Fibroblast of skin of scalp (primary cell): ENCODE measurements at places on chromosomes 11 and 22.

DNA sequence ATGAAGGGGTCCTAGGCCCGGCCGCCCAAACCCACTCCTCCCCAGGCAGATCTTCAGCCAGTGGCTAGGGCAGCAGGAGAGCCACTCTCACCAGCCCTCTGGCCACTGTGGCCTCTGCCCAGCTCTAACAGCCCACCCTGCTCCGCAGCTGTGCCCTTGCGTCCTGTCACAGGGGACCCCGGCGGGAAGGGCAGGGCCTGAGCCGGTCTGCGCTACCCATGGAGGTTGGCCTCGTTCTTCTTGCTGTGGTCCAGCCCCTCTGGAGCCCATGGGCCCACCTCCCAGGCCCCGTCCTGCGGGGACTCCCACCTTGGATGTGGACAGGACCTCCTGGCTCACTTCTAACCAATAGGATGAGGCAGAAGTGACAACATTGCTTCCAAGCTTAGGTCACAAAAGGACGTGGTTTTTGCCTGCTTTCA lies 38.3 kb upstream of the TH start:
- DNase-seq, result no peak

DNA sequence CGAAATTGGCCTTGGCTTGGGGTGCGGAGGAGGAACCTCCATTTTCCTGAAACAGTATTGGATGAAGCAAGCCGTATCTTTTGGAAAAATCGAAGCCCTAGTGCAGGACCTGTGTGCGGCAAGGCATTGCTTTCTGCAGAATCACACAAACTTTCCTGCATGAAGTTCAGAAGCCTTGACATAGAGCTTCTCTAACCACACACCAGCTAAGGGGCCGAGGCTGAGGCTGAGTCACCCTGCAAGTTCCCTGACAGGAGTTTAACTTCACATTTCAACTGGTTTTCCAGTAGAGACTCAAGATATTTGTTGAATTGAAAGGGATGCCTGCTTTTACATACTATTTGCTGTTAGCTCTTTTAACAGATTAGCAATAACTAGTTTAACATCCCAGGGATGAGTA lies 67.8 kb downstream of the TCF20 start:
- peak; percentile 18 for DNase-seq

- no peak for DNase-seq
Measured at GRCh38 chr11:36390963-36391471, 94.9 kb downstream of the PRR5L start.

DNA sequence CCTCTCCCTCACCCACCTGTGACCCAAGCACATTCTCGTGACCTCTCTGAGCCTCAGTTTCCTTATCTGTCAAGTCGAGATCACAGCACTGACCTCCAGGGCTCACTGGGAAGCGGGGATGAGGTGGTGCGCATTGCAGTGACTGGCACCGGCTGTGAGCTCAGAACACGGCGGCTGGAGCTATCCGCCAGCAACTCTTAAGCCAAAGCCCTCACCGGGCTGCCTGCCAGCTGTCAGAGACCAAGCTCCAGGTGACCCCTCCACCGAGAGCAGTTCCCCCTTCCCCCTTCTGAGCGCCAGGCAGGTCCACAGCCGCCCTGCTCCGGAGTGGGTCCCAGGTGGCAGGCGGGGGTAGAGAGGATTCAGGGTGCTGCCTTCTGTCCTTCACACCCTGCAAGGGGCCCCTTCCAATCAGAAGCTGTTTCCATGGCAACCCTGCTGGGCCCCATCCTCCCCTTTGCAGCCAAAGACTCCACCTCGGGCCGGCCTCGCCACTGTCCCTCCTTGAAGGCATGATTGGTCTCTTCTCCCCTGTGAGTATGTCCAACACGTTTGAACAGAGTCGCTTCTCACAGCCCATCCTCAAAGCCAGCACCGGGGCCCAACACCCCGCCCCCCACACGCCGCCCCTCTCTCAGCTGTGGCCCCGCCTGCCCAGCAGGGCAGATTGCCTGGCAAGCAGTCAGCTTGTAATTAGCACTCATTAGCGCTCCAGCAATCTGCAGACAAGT lies 98.7 kb downstream of the WNT7B start:
- no peak for DNase-seq

DNA sequence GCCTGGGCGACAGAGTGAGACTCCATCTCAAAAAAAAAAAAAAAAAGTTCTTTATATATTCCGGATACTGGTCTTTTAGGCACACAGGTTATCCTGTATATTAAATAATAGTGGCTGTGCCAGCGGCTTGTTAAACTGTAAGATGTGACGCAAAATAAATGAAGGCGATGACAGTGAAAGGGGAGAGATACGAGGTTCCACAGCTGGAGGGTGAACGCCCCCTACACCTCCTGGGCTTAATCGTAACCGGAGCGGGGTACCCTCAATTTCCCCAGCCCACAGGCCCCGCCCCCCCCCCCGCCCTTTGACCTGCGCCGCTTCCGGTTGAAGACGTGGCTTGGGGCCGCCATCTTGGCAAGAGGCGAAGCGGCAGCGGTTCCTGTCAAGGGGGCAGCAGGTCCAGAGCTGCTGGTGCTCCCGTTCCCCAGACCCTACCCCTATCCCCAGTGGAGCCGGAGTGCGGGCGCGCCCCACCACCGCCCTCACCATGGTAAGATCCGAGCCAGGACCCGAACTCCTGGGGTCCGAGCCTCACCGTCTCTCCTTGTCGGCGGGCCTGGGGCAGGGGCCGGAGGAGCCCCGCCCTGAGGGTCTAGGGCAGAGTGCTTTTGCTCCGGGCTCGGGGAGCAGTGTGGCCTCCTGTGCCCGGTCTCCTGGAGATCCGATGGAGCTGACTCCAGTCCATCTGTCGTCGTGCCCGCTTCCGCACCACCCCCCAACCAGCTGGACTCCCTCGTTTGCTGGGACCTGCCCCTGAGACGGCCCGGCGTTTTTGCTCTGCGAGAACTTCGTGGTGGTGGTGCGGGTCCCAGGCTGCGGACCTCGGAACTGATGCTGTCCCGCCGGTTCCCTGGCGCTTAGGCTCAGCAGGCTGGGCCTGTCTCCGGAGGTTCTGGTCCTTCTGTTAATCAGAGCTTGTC lies at the start of gene ARCN1:
Gene ARCN1 (plus strand): TSS at position 349 of the 920 bp plus-strand sequence. CDS start 139 bp downstream, at position 488.
- peak; percentile 85 for DNase-seq

DNA sequence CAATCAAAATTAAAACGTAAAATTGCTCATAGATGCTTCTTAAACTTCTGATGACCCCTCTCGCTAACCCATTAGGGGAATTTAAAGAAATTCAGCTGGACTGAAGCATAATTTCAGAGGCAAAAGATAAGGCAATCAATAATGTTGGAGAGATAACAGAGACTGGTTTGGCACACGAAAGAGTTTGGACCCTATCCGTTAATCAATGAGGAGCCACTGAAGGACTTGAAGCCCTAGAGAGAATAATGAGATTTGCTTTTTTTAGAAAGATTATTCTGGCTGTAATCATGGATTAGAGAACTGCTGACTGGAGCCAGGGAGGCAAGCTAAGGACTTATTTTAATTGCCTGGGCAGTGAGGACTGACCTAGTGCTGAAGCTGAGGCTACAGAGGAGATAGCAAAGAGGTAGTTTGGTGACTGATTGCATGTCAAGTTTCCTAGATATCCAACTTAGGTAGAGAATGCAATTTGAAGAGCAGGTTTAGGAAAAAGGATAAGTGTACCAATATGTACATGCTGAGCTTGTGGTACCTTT lies 11.9 kb upstream of the ARHGAP42 start:
- no peak for DNase-seq

GRCh38 chr22:43077121-43077877 lies 11.9 kb downstream of the TTLL1 start:
- peak; percentile 11 for DNase-seq

DNA sequence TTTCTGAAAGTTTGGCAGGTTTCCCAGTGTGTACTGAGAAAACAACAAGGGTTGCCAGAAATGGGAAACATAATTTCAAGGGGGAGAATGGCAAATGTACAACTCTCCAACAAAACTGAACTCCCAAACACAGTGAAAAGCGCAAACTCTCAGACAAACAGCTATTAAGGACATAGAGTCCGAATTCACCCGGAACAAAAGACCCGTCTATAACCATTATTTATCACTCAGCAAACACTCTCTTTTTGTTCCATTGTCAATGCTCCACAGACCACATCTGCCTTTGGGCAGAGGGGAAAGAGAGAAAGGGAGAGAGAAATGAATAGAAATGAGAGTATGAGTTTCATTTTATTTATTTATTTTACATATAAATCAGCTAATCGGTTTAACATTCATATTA lies 21.7 kb downstream of the KIRREL3 start:
- no peak for DNase-seq
